ENCODE measurements at places on chromosomes 6 and 20.

GRCh38 chr6:143615785-143616184, 62.0 kb upstream of the PHACTR2 start:
- DNase-seq = no peak

DNA sequence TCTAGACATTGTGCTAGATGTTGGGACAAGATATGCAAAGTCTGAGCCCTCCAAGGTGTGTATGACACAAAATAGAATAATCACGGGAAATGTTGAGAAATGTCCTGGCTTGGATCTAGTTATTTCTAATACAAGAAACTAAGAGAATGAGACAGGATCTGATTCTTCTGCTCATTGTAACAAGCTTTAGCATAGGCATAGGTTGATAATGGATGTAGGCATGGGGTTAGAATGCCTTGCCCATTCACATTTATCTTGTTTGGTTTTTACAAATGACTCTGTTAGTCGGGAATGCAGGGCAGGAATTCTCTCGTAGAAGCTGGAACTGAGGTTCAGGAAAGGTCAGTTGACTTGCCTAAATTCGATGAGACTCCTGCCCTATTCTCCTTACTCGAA, 1.5 kb upstream of the SLC26A8 start:
- DNase-seq = no peak

DNA sequence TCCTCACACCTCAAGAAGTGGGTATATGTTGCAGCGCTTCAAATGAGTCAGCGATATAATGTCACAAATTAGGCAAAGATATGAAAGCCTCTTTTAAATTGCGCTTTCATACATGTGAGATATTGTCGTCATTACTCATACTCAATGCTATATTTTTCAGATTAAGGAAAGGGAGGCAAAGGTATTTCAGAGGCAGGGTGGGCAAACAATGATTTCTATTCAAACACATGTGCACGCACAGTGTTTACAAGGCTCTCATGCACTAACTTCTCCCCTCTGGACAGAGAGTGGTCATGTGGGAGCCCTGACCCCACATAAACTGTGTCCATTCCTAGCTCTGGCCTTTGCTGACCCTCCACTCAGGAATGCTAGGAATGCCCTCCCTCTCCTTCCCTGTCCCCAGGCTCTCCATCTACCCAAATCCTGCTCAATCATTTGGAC, 112.1 kb upstream of the TMEM170B start:
- DNase-seq = no peak

DNA sequence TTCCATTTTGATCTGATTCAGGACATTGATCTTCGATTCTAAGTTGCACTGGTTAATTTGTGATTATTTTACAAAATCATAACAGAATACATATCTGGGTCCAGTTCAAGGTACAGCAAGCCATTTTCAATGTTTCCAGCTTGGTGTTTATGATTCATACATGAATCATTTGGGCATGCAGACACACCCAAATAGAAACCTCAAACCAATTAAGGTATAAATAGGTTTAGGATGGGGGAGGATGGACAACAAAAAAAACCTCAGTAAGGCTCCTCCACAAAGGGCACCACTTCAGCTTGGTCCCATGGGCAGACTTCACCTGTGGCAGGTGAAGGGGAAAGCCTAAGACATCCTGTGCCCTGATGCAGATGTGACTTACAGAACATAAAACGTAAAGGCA, 192.7 kb downstream of the KHDC1L start:
- DNase-seq = no peak

- no peak for DNase-seq
Observed at GRCh38 chr6:101845172-101845571, 451.7 kb downstream of the GRIK2 start.

- DNase-seq = no peak
Observed at GRCh38 chr6:4665489-4666417, 110.5 kb upstream of the CDYL start.

DNA sequence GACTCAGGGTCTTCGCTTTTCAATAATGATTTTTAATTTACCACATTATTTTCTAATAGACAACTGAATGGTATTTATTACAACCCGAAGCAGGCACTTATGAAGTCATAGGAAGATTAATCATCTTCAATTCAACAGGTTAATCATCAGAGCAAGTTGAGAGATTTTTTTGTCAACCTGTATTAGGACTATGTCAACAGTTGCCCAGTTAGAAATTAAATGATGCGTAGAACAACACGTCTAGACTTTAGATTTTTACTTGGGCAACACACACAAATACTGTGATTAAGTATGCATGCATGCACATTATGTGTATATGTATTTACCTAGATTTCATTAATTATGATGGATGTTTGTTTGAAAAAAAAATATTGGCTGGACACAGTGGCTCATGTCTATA, 4.3 kb downstream of the ILRUN start:
- DNase-seq = no peak

DNA sequence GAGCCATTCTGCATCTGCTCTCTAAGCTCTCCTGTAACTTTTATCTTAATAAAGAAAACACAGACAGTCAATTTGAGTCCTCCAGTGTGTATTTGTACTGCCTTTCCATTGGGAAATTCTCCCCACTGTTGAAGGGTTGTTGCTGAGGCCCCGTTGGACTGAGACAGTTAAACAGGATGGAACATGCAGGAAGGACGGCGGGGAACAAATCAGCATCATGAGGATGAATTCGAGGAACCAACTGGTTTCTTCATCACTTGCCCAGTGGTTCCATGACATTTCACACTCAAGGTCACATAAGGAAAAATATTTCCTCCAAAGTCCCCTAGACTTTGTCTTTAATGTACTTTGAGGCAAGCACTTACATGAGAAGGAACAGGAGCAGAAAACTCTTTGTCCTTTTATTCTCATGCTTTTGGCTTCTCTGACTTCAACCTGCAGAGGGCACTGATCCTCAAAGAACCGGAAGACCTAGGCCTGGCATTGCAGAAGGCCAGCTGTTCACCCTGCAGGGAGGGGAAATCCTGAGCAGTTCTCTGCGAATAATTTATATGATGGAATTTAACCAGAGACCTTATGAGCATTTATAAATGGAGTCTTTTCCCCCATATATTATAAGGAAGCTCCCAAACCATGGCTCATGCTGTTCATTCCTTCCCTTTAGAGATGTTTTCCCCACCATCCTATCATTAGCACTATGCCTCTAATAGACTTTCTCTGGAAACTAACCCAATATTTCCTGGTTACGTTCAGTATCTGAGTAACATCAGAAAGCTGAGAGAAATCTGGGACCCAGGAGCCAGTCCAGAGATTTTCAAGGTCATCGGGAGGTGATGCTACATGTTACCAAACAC, 55.2 kb upstream of the ADGRF1 start:
- peak; percentile 66 for DNase-seq

DNA sequence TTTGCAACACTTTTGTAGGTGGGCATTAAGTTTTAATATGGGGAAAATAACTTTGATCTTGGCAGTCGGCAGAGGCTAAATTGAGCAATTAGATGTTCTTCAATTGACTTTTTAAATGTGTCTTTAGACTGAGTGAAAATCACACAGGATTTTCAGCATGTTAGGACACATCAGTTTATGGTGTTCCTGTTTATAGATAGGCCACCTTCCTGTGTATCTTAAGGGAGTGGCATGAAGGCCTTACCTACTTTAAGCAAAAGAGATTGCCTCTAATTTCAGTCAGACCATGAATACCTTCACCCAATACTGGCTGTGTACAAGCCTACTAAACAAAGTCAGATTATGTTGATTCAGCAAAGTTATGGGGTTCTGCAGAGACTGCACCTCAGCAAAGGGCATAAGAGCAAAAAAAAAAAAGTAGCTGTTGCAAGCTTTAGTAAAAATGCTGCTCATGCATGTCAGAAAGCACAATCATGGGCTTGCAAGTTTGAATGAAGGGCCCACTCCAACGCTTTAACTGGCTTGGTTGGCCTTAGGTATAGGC, 848.4 kb downstream of the PHF3 start:
- DNase-seq = no peak

- no peak for DNase-seq
Observed at GRCh38 chr6:27545271-27546046, 72.6 kb upstream of the ZNF184 start.

DNA sequence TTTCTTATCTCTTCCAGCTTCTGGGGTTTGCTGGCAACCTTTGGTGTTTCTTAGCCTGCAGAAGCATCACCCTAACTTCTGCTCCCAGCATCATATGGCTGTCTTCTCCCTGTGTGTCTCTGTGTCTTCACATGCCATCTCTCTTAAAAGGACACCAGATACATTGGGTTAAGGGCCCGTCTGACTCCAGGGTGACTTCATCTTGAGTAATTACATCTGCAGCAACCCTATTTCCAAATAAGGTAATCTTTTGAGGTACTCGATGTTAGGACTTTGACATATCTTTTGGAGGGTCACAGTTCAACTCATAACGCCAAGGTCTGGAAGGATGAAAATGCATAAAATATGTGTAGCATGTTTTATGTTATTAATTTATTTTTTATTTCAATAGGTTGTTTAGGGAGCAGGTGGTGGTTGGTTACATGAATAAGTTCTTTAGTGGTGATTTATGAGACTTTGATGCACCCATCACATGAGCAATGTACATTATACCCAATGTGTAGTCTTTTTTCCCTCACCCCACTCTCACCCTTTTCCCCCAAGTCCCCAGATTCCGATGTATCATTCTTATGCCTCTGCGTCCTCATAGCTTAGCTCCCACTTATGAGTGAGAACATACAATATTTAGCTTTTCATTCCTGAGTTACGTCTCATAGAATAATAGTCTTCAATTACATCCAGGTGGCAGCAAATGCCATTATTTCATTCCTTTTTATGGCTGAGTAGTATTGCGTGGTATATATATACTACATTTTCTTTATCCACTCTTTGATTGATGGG, 131.1 kb downstream of the TBXT start:
- no peak for DNase-seq

DNA sequence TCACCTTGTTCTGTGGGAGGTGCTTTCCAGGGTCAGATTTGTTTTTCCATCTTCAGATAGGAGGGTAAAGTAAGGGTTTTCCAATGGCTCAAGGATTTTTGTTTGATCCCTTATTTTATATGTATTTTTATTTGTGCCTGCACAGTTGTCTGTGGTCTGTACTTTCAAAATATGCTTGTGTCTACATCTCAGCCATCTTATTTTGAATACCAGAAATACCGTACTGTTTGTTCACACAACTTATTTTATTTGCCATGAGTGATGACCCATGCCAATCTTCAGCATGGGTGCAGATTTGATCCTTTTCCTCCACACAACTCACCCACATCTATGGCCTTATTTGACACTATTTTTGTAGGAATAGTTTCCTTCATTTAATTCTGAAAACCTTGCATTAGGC, 72.2 kb upstream of the PTCHD4 start:
- no peak for DNase-seq

All from hypothalamus (tissue), 51 donors.